NB4 (cell line): ENCODE measurements at places on chromosomes 4 and X.

- no peak for DNase-seq
These were observed 18.4 kb downstream of the GUCY1A1 start for GRCh38 chr4:155684892-155685541.

DNA sequence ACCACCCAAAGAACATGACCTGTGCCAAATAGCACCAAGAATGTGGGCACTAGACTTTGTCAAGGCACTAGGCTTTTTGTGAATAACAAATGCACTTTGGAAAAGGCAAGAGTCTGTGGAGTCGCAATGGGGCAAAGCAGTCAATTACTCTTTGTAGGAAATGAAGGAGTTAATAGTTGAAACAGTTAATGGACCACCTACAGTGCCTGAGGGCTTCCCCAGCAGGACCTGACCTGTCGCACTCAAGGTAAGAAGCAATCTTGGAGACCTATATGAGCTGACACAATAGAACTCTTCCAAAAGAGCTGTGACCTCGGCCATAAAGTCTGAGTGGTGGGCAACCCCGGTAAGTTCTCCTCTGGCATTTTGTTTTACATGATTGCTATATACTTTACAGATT is 49.2 kb upstream of the CAPN6 start:
- DNase-seq: no peak

DNA sequence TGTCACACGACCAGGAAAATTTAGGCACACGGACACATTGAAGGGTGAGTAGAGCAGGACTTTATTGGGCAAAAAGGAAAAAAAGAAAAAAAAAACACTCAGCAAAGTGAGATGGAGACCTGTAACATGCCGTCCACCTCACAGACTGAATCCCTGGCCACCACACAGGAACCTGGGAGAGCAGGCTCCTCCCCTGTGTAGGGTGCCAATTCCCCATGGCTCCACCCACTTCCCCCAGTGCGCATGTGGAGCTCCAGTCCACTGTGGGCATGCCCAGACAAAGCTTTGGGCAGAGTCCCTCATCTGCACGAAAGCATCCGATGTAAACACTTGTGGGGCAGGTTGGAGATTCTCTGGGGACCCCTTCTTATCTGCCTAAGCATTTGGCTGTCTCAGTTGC is 23.6 kb upstream of the CBR4 start:
- peak; percentile 12 for DNase-seq

GRCh38 chr4:86441175-86441936 is 81.5 kb upstream of the MAPK10 start:
- no peak for DNase-seq

DNA sequence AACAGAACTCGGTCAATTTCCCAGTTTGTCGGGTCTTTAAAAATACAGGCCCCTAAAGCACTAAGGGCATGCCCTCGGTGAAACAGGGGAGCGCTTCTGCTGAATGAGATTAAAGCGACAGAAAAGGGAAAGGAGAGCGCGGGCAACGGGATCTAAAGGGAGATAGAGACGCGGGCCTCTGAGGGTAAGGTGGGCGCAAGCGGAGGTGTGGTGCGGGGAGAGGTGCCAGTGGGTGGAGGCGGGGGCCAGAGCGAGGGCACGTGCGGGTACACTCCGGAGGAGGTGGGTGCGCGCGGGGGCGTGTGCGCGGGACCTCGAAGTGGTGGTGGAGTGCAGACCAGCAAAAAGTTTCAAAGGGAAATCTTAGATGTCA is 787 bp upstream of the TET2 start:
- DNase-seq: no peak

GRCh38 chr4:36502350-36502749 is 220.9 kb downstream of the DTHD1 start:
- DNase-seq: no peak

DNA sequence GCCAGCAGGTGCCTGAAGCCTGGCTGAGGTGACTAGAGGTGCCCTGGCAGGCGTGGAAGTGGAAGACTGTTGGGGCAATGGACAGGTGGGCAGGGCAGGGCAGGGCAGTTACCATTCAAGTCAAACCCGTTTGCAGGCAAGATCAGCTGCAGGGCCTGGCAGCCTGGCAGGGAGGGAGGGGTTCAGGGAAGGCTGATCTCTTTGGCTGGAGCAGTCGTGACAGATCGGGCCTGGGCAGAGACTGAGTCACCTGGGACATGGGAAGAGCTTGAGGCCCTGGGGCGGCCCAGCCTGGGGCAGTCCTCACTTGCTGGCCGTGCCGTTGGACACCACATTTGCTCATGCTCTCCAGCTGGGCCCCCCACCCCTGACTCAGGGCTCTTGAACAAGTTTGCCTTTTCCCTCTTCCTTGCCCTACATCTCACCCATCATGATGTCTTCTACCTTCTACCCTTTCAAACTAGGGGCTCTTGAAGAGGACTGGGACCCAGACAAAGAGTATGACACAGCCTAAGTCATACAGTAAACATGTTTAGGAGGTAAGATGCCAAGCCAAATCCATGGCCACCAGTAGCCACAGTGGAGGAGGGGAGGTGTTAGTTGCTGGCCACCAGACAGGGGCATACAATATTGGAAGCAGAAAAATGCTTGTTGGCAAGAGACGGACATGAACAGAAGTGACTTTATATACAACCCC is 2.0 kb upstream of the ZNF185 start:
- DNase-seq: no peak

GRCh38 chrX:2425286-2426071 is 75.3 kb downstream of the DHRSX start:
- DNase-seq: no peak

DNA sequence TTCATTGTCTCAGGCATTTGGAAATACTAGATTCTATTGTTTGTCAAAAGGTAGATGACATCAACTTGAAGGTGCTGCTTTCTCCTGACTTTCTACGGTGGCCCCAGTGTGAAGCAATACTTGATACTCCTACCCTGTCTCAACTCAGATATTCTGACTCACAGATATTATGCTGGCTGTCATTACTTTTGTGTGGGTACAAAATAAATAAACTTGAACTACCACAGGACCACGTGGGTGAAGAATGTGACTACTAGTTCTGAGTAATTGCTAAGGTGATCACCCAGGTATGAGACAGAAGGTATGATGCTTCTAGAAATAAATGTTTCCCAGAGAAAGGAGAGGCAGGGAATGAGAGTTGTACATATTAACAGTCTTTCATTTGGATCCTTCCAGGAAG is 275.3 kb upstream of the SPOCK3 start:
- no peak for DNase-seq

DNA sequence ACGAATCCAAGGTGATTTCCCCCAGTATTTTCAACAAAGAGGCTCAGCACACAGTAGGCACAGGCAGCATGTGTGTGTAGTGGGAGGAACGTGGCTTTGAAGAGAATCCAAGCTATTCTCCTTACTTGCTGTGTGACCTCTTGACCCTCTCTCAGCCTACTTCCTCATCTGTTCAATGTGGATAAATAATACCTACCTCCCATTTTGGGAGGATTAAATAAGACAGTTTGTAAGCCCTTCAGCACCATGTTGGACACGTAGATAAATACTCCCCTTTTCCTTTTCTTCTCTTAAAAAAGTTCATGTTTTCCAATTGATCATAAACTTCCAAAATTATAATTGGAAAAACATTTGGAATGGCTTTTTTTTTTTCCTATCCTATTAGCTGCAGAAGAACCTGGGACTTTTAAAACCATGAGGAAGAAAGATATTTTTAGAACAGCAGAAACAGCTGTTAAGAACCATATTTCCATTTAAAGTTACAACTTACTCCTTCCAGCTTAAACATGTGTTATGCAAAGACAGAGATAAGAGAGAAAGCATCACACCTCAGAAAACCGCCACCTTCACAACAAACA is 56.1 kb upstream of the TMEM131L start:
- DNase-seq: peak; percentile 56

DNA sequence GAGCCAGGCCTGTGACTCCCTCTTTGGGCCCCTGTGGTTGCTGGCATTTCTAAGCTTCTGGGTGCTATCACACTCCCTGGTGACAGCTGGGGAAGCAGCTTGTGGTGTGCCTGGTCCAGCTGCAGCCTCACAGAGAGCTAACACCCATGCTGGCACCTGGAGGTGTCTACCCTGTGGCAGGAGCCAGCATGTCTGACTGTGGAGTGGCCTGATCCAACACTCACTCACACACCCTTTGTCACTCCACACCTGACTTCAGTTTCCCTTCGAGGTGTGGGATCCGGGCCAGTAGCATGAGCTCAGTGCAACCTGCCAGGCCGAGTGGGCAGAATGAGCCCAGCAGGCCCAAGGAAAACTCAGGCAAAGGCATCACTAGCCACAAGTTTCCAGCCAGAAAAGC is 67.5 kb downstream of the TECRL start:
- no peak for DNase-seq

DNA sequence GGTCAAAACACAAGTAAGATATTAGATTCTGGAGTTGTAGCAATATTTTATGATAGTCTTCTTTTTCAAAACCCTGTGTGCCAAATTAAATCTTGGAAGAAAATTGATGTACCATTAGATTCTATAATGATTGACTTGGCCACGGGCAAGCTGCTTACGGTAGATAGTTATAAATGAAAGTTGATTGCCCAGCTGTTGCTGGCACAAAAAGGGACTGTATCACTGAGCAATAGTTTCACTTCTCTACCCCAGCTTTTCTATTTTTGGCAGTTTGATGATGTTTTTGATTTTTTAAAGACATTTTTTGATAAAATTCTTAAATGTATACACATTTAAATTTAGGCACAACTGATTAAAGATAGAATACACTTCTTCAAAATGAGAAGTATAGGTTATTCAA is 333.3 kb downstream of the TRAM1L1 start:
- no peak for DNase-seq

- DNase-seq: no peak
These were observed 40.7 kb downstream of the LARP7 start for GRCh38 chr4:112677519-112678091.

DNA sequence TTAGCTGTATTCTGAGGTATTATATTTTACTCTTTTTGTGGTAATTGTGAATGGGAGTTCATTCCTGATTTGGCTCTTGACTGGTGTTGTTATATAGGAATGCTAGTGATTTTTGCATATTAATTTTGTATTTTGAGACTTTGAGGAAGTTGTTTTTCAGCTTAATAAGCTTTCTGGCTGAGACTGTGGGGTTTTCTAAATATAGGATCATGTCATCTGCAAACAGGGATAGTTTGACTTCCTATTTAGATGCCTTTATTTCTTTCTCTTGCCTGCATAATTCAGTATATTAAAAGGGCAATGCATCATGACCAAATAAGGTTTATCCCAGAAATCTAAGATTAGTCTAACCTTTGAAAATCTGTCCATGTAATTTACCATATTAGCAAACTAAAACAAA is 44.7 kb upstream of the EPGN start:
- DNase-seq: no peak

GRCh38 chr4:163988865-163989264 is 494.4 kb downstream of the TMA16 start:
- DNase-seq: no peak

GRCh38 chr4:15729910-15730533 is 27.2 kb downstream of the BST1 start:
- peak; percentile 75 for DNase-seq

DNA sequence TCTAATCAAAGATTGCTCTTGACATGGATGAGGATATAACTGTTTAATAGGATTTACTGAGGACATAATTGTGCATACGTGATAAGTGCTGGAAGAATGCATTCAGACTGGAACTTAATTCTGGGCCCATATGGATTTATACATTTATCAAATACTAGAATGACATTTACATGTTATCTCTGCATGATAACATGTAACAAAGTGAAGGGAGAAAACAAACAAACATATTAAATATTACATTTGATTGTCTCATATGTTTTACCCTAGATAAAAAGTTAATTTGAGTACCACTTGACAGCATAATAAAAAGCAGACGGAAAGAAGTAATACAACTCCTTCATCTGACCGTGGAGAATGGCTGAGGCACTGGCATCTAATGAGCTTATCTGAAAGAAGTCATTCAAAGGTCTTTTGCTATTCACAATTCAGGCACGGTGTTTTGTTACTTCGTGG is 297.8 kb downstream of the PPP3CA start:
- DNase-seq: no peak

GRCh38 chr4:142925161-142925560 is 79.1 kb upstream of the INPP4B start:
- no peak for DNase-seq

GRCh38 chr4:14046642-14047041 is 419.1 kb upstream of the BOD1L1 start:
- no peak for DNase-seq

DNA sequence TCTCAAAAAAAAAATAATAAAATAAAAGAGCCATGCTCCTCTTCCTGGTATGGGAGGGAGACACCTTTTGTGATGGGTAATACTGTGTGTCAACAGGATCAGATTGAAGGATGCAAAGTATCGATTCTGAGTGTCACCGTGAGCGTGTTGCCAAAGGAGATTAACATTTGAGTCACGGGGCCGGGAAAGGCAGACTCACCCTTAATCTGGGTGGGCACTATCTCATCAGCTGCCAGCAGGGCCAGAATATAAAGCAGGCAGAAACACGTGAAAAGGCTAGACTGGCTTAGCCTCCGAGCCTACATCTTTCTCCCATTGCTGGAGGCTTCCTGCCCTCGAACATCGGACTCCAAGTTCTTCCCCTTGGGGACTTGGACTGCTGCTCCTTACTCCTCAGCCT is 95.4 kb downstream of the SHOX start:
- DNase-seq: no peak

DNA sequence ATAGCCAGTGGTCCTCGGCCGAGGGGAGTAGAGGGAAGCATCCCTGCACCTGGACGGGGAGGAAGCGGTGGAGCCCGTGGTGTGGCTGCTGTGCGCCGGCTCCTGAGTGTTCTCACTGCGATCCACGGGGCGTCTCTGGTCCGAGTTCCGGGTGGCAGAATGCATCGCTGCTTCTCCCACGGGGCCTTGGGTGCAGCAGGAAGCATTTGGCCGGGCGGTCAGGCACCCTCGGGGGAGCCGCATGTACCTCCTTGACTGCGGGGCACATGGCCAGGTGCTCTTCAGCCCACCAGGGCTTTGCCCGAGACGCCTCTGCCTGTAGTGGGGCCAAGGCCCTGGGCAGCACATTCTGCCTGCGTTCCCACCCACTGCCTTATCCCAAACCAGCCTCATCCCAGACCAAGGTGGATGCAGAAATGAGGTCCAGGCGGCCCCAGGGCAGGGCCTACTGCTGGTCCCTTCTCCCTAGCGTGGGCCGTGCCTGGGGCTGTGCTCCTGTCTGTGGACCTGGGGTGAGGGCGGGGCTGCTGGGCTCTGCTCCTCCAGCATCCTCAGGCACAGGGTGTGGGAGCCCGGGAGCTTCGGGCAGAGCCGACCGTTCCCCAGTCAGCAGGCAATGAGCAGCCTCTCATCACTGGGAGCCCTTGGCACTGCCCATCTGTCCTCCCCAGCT is 27.5 kb downstream of the NKX1-1 start:
- DNase-seq: no peak
